ENCODE measurements at places on chromosomes 2 and 18.

DNA sequence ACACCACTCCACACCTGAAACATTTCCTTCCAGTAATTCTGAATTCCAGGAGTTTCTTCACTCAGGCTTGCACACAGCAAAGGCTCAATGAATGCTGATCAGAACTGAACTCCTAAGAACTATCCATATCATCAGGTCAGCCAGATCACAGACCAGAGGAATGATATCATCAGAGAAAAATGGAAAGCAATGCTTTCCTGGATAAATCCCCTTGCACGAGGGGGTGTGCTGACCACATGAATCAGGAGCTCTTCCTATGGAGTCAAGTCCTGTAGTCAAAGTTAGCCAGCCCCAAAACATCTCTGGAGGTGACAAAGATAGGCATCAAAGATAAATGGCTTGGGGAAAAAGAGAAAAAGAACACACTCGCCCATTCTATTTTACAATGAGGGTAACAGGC, 83.8 kb upstream of the ACVR2A start:
- DNase-seq, result no peak

DNA sequence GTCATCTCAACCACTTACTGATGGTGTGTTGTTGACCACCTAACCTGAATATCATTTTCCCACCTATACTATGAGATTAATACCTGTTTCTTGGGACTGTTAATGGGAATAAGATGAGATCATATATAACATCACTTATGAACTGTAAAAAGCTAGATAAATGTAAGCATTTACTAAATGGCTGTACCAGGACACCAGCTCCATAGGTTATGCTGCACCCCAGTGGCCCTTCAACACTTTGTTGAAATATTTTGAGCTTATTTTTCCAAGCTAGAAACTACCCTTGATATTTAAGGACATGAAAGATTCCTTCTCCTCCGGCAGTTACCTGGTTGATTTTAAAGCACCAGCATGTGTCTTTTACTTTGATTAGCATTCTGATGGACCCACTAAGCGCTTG, 138.0 kb upstream of the CDCA7 start:
- no peak for DNase-seq

- no peak for DNase-seq
These were observed 152.7 kb downstream of the UBR3 start for GRCh38 chr2:169980001-169980400.

DNA sequence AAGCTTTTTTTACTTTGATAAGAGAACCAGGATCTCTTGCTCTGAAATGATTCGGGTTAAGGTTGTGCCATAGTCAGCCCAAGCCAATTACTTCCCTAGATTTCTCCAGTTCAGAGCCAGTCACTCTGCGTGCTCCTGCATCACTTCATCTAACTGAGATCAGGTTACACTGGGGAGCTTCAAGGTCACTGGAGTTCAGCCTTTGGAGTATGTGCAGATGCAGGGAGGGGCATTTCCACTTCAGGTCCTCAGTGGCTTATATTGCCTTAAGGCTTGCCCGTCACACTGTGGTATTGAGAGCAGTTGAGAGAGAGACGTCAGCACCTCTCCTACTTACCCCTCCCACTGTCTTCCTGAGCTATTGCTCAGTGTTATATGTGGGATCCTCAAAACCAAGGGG, 317.8 kb downstream of the EPHA4 start:
- no peak for DNase-seq

DNA sequence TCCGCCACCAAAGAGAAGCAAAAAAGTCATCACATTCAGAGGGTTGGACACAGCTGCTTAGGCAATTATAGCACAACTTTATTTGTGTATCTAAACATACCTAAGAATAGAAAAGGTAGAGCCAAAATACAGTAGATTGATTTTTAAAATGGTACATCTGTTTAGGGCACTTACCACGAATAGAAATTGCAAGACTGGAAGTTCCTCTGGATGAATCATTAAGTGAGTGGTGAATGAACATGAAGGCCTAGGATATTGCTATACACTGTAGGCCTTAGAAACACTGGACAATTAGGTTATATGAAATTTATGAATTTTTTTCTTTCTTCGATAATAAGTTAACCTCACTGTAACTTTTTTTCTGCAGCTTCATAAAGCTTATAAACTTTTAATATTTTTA, 687.0 kb downstream of the BCL11A start:
- no peak for DNase-seq

- no peak for DNase-seq
These were observed 331.8 kb downstream of the KCNJ3 start for GRCh38 chr2:155030296-155030695.

DNA sequence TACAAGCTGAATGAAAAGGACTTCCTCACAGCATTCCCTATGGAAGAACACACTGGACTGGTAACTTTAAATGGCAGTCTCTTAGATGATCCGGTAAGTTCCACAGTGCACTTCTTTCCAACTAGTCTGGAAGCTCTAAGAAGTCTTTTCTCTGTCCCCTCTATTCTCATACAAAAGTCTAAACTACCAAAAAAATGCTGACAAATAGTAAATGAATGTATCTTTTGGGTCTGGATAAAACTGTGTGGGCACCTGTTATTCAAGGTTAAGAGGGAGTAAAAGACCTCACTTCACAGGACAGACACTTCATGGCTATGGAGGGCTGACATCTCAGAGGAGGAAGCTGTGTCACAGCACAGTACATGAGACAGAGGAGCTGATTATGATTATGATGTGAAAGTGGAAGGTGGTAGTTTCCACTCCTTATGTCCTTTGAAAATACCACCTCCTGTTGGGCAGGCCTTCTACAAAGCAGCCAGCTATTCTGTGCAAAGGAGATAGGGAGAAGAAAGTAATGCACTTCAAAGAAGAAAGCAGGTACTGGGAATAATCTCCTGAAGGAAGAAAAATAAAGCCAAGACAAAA, 23.9 kb downstream of the CCDC93 start:
- DNase-seq, result no peak

- no peak for DNase-seq
These were observed 127.1 kb downstream of the CERS6 start for GRCh38 chr2:168583064-168583709.

DNA sequence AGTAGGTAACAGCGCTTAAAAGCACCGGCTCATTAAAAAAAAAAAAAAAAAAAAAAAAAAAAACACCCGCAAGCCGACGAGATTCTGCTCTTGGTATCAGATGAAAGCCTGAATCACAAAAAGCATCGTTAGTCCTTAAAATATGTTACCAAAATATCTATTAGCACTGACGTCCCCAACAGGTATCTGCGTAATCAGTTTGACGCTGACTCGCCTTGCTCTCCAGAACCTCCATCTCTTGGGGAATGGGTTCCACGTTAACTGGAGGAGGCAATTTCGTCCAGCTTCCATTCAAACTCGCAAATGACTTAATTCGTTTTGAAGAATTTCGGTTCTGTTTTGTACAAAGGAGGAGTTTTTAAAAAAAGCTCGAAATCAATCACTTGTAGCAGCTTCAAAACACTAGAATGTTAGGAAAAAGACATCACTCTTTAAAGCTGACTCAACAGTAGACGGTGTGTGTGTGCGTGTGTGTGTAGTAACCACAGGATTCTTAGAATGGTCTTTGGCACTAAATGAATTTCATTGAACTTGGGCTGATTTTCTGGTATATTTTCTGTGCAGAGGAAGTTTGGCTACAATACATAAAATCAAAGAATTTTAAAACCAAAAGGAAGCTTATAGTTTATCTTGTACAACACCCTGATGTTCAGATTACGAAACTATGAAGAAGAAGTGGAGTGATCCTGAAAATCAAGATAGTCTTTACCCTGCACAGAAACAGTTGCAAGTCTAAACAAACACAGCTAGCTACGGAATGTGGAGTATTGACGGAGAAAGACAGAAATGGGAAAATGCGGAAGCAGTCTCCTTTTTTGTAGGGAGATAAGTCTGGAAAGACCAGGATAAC, 1.1 kb upstream of the PGAP1 start:
- DNase-seq, result peak; percentile 13

DNA sequence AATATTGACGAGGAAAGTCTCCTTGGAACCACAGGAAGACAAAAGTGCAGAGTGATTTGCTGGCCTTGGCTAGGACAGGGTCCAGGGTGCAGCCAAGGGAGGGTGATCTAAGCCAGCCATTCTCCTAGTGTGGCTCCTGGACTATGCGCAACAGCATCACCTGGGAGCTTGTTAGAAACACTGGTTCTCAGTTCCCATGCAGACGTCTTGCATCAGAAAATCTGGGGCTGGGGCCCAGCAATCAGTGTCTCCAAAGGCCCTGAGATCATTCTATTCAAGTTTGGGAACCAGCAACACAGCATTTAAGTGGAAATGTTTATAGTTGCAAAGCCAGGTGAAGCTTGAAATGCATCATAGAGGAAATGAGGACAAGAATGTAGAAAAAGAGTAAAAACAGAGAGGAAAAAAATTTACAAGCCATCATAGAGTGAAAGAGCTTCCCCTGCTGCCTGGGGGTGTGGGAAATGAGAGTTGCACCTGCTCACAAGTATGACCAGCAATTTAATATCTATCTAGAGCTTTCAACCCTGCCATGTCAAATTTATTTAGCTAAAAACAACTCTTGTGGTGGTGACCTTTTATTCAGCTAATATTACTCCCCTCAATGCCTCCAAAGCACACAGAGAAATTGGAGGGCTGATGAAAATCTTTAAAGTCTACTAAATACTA, 54.4 kb upstream of the SEC11C start:
- no peak for DNase-seq

All from SW 1271 (cell line).